Kasumi-1 (cell line): ENCODE measurements at places on chromosomes 2 and 18.

DNA sequence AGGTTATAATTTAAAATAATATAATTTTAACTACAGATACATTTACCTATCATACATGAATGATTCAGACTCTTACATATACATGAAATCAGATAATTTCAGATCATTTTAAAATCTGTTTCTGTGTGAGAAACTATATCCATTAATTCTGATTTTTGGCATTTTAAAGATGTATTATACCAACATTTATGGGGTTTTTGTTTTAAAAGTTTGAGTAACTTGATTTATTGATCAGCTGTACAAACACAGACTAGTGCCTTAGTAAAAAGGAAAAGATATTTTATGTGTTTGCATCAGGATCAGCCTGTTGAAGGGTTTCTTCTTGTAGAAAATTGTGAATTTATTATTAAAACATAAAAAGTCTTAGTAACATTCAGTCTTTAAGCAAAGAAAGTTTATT lies 59.9 kb downstream of the KIAA1328 start:
- DNase-seq, result no peak

- no peak for DNase-seq
Observed at GRCh38 chr18:56233595-56233994, 404.8 kb downstream of the TXNL1 start.

- no peak for DNase-seq
Observed at GRCh38 chr2:68920481-68921170, 32.1 kb downstream of the GKN2 start.

DNA sequence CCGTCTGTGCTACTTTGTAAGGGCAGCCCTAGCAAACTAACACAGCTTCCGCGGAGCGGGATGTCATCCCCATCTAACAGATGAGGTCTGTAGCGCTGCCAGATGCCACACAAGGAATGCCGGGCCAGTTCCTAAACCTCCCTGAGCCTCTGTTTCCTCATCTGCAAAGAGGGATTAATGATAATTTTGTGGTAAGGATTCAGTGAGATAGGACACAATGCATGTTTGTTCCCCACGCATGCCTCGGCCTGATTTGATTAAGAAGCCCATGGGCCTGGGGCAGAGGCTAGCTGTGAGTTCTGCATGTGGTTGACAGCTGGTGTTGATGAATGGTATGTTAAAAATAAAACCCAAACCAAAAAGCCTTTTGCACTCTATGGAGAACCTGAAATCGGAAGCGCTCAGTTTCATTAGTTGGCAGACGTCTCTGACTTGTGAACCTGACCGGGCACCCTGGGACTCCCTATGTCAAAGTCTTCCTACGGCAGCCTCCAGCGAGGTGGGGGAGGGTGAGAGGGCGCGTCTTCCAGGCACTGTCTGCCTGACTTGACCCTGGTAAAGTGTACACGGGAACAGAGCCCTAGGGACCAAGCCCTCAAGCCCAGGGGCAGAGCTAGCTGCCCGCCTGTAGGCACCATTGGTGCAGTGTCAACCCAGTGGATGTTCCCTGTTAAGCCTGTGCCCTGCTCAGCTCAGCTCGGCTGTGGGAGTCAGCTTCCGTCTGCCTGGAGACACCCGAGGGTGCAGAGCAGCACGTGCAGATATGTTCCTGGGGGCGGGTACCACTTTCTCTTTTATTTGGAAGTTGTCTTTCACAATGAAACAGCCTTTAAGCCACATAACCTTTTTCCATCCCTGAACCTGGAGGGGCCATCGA lies 14.8 kb upstream of the INHBB start:
- no peak for DNase-seq

GRCh38 chr18:51437280-51438271 lies 240.1 kb upstream of the MEX3C start:
- DNase-seq, result no peak
